ENCODE measurements at places on chromosomes 12 and 14. TPM values are rescaled to one million over a fixed set of nuclear protein-coding genes. Genes with fewer than 3 reads are reported as not detected.

The KRT72 gene
- total RNA-seq: not detected

The C1S gene
- 519 TPM for total RNA-seq

The PELI2 gene
- 14.4 TPM for total RNA-seq

GRCh38 chr14:49865431-49865859, 12.9 kb upstream of the NEMF start:
- no peaks in the 10 kb centered on the region for H3K36me3 ChIP-seq
- H3K27me3 ChIP-seq: no peaks in the 10 kb centered on the region
- H3K4me1 ChIP-seq: peaks cover 54% of the 10 kb centered on the region
- no peak overlapping the region for H3K4me3 ChIP-seq
- peak overlapping the region; percentile 97 for H3K27ac ChIP-seq

GRCh38 chr14:86518298-86518697, 988.4 kb downstream of the FLRT2 start:
- H3K4me1 ChIP-seq: no peaks in the 10 kb centered on the region
- DNase-seq: no peak
- no peak overlapping the region for H3K27ac ChIP-seq
- no peaks in the 10 kb centered on the region for H3K27me3 ChIP-seq
- H3K4me3 ChIP-seq: no peak overlapping the region
- no peaks in the 10 kb centered on the region for H3K36me3 ChIP-seq

GRCh38 chr12:130608132-130608531, 108.0 kb downstream of the RIMBP2 start:
- H3K27ac ChIP-seq: no peak overlapping the region
- H3K4me1 ChIP-seq: no peaks in the 10 kb centered on the region
- no peaks in the 10 kb centered on the region for H3K36me3 ChIP-seq
- DNase-seq: no peak
- no peak overlapping the region for H3K4me3 ChIP-seq
- no peaks in the 10 kb centered on the region for H3K27me3 ChIP-seq

DNA sequence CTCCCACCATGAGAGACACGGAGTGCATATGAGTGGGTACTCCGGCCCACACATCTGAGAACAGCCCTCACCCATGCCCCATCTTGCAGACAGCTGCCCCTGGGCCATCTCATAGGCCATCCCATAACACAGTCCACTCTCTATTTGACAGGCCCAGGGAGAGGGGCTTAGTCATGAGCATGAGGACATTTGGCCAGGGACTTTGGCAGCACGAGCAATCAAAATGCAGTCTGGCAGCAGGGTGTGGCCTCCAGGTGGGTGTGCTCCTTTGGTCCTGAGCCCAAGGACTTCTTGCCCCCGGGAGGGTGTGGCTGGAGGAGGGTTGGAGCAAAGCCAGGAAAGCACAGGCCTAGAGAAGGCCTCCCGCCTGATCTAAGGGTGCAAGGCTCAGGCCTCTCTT, 25.6 kb downstream of the EMP1 start:
- no peak overlapping the region for H3K27ac ChIP-seq
- no peaks in the 10 kb centered on the region for H3K27me3 ChIP-seq
- DNase-seq: peak; percentile 82
- H3K36me3 ChIP-seq: peaks cover 3% of the 10 kb centered on the region
- H3K4me3 ChIP-seq: no peak overlapping the region

DNA sequence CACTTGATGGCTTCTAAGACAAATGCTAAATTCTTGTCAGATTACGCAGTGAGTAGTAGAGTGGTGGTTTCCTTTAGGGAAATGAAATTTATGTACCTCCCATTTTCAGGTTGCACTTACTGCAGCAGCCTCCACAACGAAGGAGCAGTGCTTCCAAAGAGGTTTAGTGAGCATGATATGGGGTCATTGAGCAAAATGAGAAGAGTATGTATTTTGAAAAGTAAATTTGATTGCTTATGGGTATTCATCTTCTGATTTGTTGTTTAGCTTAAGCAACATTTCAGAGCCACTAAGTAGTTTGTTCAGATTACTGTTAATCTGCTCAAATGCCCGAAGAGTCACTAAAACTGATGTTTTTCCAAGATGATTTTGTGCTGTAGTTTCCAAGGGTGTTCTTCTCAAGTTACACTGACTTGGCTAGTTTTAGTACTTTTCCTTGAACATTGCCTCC, 493.6 kb downstream of the PCNX1 start:
- H3K27me3 ChIP-seq: no peaks in the 10 kb centered on the region
- H3K36me3 ChIP-seq: no peaks in the 10 kb centered on the region
- no peak overlapping the region for H3K4me3 ChIP-seq
- H3K4me1 ChIP-seq: peaks cover 10% of the 10 kb centered on the region

GRCh38 chr14:39015360-39015961, 87.6 kb downstream of the SEC23A start:
- no peak for DNase-seq
- H3K27ac ChIP-seq: no peak overlapping the region
- H3K27me3 ChIP-seq: no peaks in the 10 kb centered on the region
- H3K4me3 ChIP-seq: no peak overlapping the region
- no peaks in the 10 kb centered on the region for H3K4me1 ChIP-seq
- H3K36me3 ChIP-seq: no peaks in the 10 kb centered on the region

DNA sequence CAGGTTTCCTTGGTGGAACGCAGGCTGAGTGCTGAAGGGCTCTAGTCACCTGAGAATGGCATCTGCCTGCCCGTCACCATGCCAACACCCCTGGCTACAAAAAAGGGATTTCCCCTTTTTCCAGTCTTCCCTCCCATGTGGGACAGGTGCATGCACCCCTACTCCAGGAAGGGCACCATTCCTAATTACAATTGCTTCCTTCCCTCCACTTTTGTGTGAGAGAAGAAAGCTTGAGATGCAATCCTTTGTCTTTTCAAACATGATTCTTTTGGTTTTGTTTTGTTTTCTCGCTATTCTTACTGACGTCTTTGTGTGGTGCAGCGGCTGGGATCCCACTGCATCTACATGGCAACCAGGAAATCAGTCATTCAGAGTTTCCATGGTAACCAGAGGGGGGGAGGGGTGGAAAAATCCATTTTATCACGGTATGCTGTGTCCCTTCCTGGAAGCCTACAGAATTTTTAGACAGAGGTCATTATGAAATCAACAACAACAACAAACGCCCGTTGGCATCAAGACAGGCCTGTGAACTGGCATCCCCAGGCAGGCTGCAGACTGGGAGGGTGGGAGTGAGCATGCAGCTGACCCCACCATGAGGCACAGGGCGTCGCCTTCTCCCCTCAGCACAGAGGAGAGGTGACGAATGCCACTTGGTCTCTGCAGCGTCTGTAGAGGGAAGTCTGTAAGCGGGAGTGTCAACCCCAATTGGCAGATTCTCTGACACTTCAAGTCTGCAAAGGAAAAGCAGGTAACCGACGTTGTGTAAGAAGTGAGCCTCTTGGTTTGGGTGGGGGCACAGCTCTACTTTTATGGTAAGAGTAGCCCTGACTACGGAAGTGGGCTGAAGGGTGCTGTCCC, 13.6 kb upstream of the GNG2 start:
- H3K4me3 ChIP-seq: peak overlapping the region; percentile 41
- no peak for DNase-seq
- no peaks in the 10 kb centered on the region for H3K36me3 ChIP-seq
- H3K27me3 ChIP-seq: no peaks in the 10 kb centered on the region
- peak overlapping the region; percentile 40 for H3K27ac ChIP-seq

GRCh38 chr12:2641207-2641606, 153.6 kb upstream of the FKBP4 start:
- H3K4me1 ChIP-seq: peaks cover 21% of the 10 kb centered on the region
- H3K36me3 ChIP-seq: peaks cover 20% of the 10 kb centered on the region

GRCh38 chr12:31702047-31702446, 26.8 kb downstream of the AMN1 start:
- H3K27ac ChIP-seq: no peak overlapping the region
- peaks cover 19% of the 10 kb centered on the region for H3K36me3 ChIP-seq
- no peaks in the 10 kb centered on the region for H3K4me1 ChIP-seq

GRCh38 chr12:67590149-67590790, 58.3 kb upstream of the DYRK2 start:
- no peak overlapping the region for H3K4me3 ChIP-seq
- DNase-seq: peak; percentile 47
- no peaks in the 10 kb centered on the region for H3K4me1 ChIP-seq
- H3K36me3 ChIP-seq: no peaks in the 10 kb centered on the region
- no peaks in the 10 kb centered on the region for H3K27me3 ChIP-seq

- no peak overlapping the region for H3K27ac ChIP-seq
- no peaks in the 10 kb centered on the region for H3K36me3 ChIP-seq
- DNase-seq: no peak
- H3K4me3 ChIP-seq: no peak overlapping the region
These were observed 93.7 kb downstream of the RMST start for GRCh38 chr12:97556302-97556779.

DNA sequence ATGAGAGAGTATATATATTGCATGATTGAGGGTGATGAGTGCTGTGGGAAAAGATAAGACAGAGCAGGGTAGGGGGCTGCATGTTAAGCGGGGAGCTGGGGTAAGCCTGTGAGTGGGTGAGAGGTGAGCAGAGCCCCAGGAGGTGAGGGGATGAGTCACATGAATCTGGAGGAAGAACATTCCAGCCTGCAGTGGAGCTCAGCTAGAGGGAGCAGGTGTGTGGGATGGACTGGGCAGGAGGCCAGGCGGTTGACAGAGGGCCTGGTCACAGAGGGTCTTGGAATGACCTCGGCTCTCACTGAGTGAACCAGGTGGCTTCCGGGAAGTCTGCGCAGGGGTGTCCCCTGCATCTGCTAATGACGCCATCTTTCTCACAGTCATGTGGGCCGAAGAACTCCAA, 44.4 kb downstream of the GIT2 start:
- peaks cover 63% of the 10 kb centered on the region for H3K4me1 ChIP-seq
- peaks cover 37% of the 10 kb centered on the region for H3K36me3 ChIP-seq
- DNase-seq: no peak
- no peaks in the 10 kb centered on the region for H3K27me3 ChIP-seq
- peak overlapping the region; percentile 71 for H3K27ac ChIP-seq

DNA sequence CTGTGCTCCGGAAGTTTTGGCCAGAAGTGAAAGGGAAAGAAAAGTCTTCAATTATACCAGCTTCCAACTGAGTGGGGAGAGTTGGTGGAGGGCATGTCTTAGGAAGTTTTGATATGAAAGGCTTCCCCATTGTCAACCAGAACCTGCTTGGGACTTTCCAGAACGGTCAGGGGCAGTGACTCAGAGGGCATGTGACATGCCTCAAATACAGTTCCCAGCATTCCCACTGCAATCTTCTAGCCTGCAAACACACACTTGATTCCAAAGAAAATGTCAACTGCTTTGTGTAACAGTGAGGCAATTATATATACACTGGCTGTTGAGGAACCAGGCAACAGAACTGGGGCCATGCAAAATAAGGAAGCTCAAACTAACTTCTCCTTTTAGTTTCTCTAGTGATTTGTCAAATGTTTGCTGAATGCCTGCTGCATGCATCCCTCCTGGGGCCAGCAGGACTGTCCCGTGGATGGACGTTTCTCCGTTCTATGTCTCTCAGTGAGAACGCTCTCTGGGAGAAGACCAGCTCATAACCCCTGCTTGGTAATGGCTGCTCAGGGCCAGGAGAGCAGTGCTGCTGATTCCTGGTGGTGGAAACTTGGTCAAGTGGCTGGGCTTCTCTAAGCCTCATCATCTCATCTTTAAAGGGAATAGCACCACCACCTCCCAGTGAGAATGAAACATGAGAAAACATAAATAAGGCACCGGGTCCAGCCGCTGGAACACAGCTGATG, 18.3 kb downstream of the SLC25A47 start:
- no peak for DNase-seq
- H3K27ac ChIP-seq: peak overlapping the region; percentile 71
- no peak overlapping the region for H3K4me3 ChIP-seq

DNA sequence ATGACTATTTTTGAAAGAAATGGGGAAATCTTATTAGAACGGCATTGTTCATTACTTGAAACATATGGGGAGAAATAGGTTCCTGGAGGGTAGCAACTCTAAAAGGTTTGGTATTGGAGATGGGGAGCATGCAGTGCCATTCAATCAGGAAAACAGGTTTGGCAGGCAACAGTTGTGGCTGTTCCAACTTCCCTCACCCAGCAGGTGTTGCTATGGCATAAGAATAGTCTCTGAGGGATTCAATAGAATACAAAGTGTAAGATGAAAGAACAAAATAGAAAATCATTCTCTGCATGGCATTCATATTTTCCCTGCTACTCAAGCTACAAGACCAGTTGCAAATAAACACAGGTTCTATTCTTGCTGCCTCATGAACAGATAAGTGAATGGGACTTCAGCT, 393.3 kb upstream of the RPL10L start:
- no peak overlapping the region for H3K27ac ChIP-seq
- no peak overlapping the region for H3K4me3 ChIP-seq

DNA sequence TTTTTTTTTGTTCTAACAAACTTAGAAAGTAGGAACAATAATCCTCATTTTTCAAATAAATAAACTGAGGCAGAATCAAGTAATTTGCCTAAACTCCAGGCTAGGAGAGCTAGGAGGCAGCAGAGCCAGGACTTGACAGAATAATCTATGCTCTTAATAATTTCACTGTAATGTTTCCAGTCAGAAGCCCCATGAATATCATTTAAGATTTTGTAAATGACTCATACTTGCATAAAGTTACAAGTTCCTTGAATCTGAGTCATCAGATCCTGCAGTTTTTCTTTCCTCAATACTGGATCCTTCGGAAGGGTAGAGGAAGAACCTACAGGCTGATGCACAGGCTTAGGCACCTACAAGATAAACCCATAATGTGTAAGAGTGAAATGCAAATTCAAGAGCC, 29.0 kb downstream of the CAPRIN2 start:
- no peak overlapping the region for H3K4me3 ChIP-seq
- H3K27ac ChIP-seq: no peak overlapping the region
- no peak for DNase-seq
- H3K4me1 ChIP-seq: no peaks in the 10 kb centered on the region
- H3K27me3 ChIP-seq: no peaks in the 10 kb centered on the region
- H3K36me3 ChIP-seq: peaks cover 64% of the 10 kb centered on the region

Data from esophagus muscularis mucosa (tissue), 4 donors.